ENCODE measurements at places on chromosomes 5 and 9.

DNA sequence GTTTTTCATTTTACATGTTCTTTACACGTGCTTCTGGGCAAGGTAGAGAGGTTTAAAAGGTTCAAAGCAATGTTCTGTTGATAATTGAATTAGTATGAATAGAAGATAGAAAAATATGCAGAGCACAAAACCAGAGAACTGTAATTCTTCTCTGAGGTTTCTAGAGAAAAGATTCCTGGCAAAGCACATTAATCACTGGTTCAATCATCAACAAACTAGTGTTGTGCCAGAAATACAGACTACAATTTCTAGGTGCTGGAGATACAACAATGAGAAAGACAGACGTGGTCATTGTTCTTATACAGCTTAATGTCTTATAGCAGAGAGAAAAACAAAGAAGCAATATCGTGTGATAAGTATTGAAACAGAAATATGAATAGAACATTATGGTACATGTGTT is 25.5 kb downstream of the MEGF9 start:
- DNase-seq: no peak

- DNase-seq: no peak
Observed at GRCh38 chr9:83625178-83625577, 2.2 kb downstream of the IDNK start.

- DNase-seq: no peak
Observed at GRCh38 chr5:97909541-97909940, 726.5 kb upstream of the RIOK2 start.

- DNase-seq: no peak
Observed at GRCh38 chr5:68279984-68280383, 64.4 kb downstream of the PIK3R1 start.

DNA sequence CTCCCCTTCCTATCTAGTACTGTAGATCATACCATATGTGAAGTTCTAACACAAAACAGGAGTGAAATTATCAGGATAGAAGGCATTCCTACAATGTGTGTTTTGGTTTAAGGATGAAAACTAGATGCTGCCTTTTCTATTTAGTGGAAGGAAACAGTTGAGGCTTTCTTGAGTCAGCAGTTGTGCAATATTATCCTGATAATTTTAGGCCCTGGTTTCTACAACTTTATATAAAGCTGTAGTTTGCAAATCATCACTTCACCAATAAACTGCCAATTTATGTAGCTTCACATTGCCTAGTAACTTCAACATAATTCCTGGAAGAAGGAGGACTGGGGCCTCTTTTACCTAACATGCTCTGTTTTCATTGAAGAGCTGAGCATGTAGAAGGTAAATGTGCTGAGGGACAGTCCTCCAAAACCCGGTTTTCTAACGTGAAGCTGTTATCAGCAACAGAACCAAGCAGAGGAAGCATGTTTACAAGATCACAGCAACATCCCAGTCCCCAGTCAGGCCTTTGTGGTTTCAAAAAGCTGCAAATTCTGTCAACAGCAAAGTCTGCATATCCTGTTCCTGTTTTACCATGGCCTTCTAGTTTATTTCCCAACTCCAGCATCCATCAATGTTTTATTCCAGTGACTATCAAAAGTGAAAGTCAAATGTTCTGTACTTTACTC is 513.4 kb upstream of the MEF2C start:
- peak; percentile 5 for DNase-seq

- no peak for DNase-seq
Observed at GRCh38 chr9:13513716-13514444, 234.4 kb upstream of the MPDZ start.

- no peak for DNase-seq
Observed at GRCh38 chr5:36462295-36463021, 143.9 kb upstream of the SLC1A3 start.

GRCh38 chr5:64213531-64213930 is 47.9 kb downstream of the RNF180 start:
- DNase-seq: no peak

DNA sequence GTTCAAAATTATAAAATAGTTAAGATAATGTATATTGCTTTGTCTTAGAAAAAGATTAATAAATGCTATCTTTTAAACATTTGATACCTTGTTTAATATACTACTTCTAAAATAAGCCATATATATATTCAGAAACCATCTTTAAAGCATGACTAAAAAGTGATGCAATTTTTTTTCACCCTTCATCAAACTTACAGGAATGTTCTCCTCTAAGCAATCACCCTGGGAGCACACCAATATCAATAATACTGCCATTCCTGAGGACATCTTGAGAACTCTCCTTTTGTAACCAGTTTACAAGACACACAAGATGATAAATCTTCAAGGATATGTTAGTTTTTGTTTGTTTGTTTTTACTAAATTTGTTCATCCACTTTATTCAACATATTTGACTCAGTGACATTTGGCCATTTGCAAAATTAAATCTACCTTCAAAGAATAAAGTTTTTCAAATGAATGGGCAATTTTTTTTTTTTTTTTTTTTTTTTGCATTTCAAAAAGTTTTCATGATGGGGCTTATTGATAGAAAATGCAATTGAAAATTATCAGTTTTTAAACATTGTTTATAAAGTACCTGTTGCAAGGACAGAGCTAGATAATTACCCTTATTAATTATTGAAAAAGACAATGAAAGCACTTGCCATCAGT is 17.2 kb downstream of the FOXD1 start:
- no peak for DNase-seq

DNA sequence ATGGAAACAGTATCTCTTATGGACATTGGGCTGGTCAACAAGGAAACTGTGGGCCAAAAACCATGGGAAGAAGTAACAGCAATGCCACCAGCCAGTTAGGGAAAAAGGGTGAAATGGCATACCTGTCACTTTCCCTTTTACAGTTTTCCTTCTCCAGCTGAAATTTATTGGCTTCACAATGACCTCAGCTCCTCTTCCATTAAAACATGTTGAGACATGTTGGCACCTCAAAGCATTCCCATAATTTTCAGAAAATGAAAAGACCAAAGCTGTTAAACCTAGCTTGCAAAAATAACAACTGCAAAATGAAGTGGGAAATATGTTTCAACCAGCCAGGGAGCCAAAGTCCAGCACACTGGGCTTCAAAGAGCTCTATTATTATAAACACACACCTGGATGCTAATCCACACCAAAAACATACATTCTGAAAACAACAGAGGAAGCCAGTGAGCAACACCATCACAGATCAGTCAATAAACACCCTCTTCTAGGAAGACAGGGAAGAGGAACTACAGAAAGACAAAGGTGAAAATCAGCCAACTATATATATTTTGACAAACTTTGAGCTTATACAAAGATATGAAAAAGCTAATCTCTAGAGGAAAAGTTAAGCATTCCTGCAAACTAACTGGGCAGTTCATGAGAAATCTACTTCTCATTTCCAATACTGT is 78.4 kb upstream of the PTGER4 start:
- no peak for DNase-seq

DNA sequence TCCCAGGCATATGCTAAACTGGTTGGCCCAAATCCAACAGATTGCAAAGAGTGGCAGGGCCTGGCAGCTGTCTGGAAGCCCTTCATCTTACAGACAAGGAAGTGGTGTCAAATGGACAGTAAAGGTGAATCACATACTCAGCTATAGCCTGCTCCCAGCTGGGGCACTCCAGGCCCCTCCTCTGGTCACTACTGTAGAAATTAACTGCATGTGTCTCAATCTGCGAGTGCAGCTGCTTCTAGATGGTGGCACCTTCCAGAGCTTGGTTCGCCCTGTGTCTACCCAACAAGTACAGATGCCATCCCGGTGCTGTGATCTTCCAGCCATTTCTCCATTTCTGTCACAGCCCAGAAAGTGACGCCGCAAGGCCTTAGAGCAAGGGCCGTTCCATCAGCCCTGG is 50.2 kb downstream of the OTULIN start:
- DNase-seq: no peak

GRCh38 chr5:156623381-156624040 is 226.6 kb upstream of the PPP1R2B start:
- no peak for DNase-seq

GRCh38 chr5:69484891-69485290 is 7.7 kb upstream of the OCLN start:
- DNase-seq: no peak

GRCh38 chr5:132136906-132137305 is 63.3 kb downstream of the CSF2 start:
- DNase-seq: no peak

GRCh38 chr5:140372971-140373487 is 13.0 kb downstream of the SLC4A9 start:
- no peak for DNase-seq

DNA sequence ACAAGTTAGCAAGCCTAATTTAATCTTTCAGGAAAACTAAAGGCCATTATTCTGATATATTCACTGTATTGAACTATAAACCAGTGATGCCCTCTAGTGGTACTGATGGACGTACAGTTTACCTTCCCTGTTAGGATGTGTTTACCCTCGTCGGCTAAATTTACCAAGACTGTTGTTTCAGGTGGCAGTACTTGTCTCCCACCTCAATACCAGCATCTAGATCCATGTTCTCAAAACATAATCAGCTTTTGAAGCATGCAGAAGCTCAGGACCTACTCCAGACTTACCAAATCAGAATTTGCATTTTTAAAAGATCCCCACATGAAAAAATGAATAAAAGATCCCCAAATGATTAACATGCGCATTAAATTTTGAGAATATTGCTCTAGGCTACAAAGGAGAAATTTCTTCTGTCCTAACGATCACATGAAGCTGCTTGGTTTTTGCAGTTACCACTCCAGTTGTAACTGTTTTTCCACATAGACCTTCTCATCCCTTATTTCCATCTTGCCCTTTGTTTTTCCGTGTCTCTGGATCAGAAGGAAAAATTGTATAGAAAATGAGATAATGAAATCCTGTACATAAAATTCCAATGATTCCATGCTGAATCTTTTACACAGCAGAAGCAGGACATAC is 3.2 kb upstream of the BAAT start:
- no peak for DNase-seq

GRCh38 chr5:74422671-74423070 is 217.9 kb downstream of the ENC1 start:
- DNase-seq: no peak

Measured in GM19239 (cell line).